ENCODE measurements at places on chromosomes 13 and 19. TPM values are rescaled to one million over a fixed set of nuclear protein-coding genes. Genes with fewer than 3 reads are reported as not detected.

- DNase-seq: peak; percentile 3
Observed at GRCh38 chr19:38741670-38742069, 2.6 kb downstream of the CAPN12 start.

GRCh38 chr13:74169676-74170075 lies 35.5 kb upstream of the KLF12 start:
- DNase-seq: no peak

GRCh38 chr13:91085127-91085526 lies 262.4 kb upstream of the MIR17HG start:
- DNase-seq: no peak

DNA sequence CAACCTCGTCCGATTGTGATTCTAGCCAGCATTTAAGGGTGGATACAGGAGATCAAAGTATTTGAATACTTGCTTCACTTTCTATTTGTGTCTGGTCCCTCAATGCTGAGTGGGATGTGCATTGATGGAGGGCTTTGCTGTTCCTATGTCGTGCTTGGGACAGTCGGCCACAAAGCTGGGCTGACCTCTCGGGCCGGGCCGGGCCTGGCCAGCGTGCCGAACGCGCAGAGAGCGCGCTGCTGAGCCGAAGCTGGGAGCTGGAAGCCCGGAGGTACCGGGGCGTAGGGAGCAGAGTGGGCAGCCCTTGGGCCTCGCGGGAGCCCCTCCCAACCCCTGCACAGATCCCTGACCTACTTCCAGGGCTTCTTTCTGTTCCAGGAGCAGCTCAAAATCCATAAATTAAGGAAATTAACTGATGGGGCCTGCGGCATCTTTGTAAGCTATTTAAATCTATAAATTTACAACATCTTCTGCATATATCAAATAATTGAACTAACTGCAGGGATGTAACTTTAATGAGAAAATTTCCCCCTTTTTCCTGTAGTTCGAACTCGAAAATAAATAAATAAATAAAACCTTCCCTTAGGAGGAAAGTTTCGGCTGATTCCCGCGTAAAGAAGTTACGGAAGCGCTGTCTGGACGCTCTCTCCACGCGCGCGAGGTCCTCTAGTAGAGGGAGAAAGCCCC lies 1.8 kb upstream of the KCTD15 start:
- no peak for DNase-seq

DNA sequence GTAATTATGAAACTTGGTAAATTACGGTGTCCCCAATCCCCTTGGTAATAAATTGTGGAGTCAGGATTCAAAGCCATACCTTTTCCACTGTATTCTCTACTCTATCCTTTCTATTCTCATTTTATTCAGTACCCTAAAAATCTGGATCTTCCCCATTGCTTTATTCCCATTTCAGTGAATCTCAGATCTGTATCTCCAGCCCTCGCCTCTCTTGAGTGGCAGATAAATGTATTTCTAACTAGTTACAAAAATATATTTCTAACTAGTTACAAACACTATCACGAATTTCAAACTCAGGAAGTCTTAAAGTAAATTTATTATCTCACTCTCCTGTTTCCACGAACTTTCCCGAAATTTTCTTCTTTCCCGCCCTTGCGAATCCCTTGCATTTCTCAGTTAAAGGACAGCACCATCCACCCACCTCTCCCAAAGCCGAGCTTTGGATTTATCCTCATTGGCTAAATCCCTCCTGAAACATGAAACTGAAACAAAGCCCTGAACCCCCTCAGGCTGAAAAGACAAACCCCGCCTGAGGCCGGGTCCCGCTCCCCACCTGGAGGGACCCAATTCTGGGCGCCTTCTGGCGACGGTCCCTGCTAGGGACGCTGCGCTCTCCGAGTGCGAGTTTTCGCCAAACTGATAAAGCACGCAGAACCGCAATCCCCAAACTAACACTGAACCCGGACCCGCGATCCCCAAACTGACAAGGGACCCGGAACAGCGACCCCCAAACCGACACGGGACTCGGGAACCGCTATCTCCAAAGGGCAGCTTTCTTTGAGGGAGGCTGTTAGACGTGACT lies 164.3 kb upstream of the PABPC3 start:
- DNase-seq: no peak

- DNase-seq: no peak
Observed at GRCh38 chr19:9620842-9621155, 233 bp downstream of the ZNF561 start.

DNA sequence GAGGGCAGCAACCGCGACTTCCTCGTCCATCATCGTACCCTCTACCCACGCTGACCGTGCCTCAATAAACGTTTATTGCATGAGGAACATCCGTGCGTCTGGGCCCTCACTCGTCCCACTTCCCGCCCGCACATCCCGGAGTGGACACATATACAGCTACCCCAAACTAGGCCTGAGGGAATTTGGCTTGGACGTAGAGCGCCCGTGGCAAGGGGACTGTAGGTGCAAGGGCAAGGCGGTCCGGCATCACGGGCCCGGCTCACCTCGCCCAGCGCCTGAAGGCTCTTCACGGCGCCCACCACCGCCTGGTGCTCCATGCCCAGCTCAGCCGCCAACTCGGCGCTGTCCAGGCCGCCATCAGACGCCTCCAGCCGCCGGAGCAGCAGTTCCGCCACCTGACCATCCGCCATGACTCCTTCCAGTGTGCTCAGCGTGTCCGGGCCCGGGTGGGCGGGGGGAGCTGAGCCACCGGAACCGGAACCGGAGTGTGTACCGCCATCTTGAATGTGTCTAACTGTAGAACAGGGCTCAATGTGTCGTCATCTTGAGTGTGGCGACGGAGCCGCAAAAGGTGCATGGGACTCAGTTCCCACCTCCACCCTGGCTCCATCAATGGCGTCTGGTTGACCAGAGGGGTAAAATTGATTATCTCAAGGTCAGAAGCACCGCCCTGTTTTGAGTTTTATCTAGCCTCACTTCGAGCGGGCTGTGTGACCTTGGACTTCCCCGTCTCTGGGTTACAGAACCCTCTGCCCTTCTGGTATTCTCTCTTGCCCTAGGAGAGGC lies at the start of gene FARSA:
Gene FARSA (minus strand): TSS at position 425 of the 786 bp plus-strand sequence. CDS start 15 bp downstream, at position 410.
- peak; percentile 95 for DNase-seq

DNA sequence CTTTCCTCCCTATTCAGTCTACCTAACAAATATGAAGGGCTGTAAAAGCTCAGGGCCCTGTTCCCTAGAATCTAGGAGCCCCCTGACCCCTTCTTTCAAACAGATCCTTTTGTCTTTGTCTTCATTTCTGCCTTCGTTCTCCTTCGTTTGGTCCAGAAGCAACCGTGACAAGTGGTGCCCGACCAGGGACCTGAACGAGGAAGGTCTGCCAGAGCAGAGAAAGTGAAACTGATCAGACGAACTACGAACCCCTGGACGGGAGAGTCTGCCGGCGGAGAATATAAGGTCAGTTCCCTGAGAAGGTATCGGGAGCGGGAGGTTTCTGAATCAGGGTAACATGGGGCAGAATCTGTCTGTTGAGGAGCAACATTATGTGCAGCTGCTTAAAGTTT lies 751 bp downstream of the ERVK3-1 start:
- peak; percentile 35 for DNase-seq

- no peak for DNase-seq
Observed at GRCh38 chr13:90867336-90867683, 480.2 kb upstream of the MIR17HG start.

- DNase-seq: no peak
Observed at GRCh38 chr19:6233827-6234511, 45.8 kb downstream of the MLLT1 start.

- peak; percentile 10 for DNase-seq
Observed at GRCh38 chr13:27403203-27403678, 21.2 kb upstream of the GTF3A start.

DNA sequence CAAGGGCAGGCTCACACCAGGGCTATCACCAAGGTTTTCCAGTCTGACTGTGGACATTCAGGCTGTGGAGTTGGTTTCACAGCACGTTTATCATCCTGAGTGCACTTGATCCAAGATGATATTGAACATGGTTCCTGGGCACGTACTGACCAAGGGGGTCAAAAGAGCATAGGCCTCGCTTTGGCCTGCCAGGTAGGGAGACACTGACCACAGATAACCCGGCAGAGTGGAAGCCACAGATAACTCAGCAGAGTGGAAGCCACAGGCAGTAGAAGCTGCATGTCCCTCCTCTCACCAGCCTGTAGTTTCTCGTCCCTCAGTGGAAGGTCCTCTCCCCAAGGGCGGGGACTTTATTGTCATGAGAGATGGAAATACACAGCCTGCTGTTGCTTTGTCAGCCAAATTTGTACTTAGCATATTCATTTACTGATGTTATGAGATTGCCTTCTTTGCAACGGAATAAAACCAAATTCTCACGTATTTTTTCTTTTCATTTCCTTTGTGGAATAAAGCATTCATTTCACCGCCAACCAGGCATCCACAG lies 8.8 kb upstream of the KRTDAP start:
- no peak for DNase-seq

DNA sequence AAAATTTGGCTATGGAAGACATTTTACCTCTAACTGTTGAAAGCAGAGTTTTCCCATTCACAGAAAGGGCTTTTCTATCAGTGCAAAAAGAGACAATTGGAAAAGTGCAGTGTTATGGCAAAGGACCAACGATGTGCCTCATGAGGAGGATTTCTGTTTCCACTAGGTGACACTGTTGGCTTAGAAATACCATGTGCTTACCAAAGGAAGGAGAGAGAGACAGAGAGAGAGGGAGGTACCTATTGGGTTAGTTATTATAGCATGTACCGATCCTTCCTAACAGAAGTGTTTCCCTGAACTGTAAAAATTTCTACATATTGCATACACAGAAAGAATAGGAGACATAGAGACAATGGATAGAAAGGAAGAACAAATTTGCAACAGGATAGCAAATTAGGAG lies 23.9 kb upstream of the PSG4 start:
- DNase-seq: peak; percentile 50

DNA sequence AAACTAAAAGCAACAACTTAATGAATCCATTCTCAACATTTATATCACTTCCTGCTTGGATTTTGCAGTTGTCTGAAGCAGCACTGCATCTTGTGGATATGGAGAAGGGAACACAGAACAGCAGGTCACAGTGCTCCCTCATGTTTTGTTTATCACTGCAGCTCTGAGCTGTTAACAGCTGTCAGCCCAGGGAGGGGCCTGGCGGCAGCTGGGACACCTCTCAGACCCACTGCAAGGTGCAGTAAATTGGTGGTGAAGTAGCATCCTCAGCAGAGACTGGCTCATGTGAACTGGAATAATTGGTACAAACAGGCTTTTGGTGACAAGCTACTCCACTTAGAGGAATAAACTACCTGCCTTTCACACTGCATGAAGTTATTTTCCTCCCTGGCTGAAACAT lies 170.4 kb downstream of the LIG4 start:
- DNase-seq: no peak

DNA sequence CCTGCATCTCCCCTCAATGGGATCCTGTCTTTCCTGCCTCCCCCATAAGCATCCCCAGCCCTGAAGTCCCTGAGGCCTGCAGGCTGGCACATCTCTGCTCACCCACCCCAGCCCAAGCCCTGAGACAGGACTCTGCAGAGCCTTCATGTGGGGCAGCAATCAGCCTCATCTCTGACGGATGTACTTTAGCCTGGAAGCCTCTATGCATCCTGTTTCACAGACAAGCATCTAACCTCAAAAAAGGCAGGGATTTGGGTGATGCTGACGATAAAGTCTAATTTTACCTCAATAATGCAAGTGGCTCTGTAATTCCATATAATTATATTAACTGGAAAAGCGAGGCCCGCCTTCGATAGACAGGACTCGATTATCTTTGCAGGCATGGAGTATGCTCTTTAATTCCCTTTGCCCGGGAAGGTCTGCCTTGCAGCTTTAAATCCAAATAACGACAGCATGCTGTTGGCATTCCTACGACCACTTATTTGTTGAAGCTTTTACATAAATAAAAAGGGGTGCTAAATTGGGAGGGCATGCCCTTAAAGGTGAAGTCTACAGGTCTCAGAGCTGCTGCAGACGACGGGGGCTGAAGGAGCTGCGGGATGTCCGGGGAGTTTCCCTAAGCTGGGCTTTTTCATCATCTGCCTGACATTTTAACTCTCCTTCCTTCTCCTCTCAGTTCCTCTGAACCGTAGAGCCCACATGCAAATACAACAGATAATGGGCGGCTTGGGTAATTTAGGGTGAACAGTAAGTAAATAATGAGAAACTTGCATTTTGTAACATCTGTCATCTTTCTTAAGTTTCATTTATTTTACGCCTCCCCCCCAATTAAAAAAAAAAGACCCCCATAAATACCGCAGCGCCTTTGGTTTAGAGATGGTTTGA lies 211.5 kb downstream of the URI1 start:
- DNase-seq: no peak

GRCh38 chr13:84481958-84482357 lies 599.7 kb upstream of the SLITRK1 start:
- DNase-seq: no peak

DNA sequence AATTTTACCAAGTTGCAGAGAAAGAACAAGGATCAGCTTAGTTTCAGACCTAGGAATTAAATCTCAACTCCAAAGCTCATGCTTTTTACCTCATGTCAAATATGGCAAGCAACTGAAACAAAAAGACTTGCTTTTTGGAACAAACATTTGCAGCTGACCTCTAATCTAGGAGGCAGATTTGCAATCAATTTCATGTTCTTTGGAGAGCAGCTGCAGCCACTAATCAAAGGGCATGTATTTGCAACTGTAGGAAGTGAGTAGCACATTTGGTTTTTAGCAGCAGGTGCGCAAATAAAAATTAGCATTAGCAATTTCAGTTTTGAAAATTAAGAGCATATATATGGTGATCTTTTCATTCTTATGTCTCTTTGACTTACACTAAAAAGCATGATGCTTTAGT lies 459.3 kb upstream of the SLC10A2 start:
- DNase-seq: no peak

GRCh38 chr19:18655173-18655844 lies 18.5 kb downstream of the KLHL26 start:
- no peak for DNase-seq

DNA sequence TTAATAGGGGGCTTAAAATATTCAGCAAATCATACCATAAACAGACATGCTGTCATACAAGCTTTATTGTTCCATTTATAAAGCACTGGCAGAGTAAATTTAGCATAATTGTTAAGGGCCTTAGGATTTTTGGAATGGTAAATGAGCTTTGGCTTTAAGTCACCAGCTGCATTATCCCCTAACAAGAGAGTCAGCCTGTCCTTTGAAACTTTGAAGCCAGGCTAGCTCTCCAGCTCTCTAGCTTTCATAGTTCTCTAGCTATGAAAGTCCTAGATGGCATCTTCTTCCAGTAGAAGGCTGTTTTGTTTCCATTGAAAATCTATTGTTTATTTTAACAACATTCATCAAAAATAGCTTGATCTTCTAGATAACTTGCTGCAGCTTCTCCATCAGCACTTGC lies 420.8 kb upstream of the GPC6 start:
- no peak for DNase-seq

- DNase-seq: no peak
Observed at GRCh38 chr13:79398915-79399314, 7.1 kb downstream of the RBM26 start.

KLF2 gene
- total RNA-seq: 0.33 TPM

DCT gene
- 0.29 TPM for total RNA-seq

NOTCH3 gene
- total RNA-seq: 1.0 TPM

PLPP2 gene
- total RNA-seq: 54.6 TPM

LATS2 gene
- total RNA-seq: 5.4 TPM

CGB2 gene
- 2.2 TPM for total RNA-seq

ATP1A3 gene
- 1.6 TPM for total RNA-seq

DOCK9 gene
- 28.0 TPM for total RNA-seq

All from Daoy (cell line).